ENCODE measurements at places on chromosomes 13 and 19.
A peak's percentile ranks its signal among the peaks of the same experiment; 100 is the strongest.

DNA sequence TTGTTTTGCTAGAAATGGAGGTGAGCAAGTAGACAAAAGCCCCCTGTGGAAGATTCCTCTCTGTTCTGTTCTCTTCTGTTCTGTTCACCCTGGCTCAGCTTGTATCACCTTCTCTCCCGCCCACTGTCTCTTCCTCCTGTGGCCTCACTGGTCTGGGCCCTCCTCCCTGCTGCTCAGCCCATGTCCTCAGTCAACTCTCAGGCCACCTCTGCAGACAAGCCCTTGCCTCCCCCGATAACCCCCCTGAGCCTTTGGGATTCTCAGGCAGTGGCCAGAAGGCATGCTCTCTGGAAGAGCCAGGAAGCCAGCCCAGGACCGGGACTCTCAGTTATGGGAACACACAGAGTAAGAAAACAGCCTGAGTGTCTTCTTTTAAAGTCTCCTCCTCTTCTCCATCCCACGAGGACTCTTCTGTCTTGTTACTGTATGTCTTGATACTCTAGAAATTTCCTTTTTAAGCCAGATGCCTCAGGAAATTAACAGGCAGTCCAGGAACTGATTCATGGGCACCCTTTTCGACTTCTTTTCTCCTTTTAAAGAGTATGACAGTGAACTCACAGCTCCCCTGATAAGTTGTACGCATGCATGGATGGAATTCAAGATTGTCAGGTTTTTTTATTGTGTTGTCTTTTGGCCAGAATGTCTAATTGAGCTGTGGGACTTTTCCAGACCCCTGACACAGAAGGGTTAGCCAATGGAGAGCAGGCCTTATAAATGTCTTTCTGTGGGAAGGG is 33.7 kb downstream of the SHISA2 start:
- DNase-seq, result peak; percentile 65

DNA sequence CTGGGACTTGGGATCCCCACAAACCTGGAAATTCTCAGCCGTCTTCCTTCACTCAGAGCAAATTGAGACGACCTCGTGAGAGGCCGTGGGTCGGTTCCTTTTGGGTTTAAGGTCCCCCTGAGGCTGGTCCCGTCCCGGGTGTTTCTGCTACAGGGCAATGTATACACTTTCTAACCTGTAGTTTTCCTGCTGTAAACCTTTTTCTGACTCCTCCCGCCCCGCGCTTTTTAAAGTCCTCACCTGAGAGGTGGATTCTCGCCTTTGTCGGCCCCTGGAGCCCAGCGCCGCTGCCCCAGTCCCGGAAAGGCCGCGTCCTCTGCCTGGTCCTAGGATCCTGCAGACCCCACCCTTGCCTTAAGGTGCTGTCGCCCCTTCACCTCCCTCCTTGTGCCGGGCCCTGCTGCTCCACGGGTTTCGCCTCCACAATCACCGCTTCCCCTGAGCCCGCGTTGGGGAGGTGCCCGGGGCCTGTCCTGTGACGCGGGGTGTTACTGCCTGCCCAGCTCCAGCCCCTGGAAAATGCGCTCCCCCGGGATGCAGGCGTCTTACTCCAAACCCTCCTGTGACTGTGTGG is 391 bp downstream of the ZNF761 start:
- DNase-seq, result no peak

DNA sequence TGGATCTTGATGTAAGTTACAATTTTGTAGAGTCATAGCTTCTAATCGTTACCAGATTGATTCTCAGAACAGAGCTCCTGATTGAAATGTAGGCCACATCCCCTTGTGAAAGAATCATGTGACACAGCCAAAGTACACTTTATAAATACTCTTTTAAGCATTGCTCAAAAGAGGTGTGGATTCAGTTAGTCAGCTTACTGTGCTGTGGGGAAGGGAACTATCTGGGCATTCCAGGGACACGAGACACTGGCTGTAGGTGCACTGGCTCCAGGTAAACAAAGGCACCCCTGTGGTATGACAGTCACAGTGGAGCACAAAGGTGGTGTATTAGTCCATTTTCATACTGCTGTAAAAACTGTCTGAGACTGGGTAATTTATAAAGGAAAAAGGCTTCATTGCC is 222.8 kb downstream of the LIG4 start:
- no peak for DNase-seq

DNA sequence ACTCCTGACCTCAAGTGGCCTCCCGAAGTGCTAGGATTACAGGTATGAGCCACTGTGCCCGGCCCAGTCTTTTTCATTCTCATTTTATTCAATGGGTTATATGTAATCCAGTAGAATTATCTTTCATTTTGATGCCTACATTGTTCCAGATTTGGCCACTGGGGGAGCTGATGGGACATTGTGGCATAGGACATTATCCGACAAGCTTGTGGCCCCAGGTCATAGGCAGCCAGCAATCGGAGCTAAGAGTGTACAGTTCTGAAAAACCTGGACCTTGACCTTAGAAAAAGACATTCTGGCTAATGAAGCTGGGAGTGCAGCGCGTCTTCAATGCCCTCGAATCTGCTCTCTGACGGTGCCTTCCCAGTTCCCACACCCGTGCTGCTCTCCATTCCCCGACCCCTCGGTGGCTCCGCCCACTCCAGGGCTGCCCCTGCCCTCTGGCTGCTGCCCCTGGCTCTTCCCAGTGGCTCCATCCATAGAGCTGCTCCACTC is 108.7 kb downstream of the TEX29 start:
- peak; percentile 76 for DNase-seq

GRCh38 chr19:3366753-3367627 is 607 bp downstream of the NFIC start:
- no peak for DNase-seq

DNA sequence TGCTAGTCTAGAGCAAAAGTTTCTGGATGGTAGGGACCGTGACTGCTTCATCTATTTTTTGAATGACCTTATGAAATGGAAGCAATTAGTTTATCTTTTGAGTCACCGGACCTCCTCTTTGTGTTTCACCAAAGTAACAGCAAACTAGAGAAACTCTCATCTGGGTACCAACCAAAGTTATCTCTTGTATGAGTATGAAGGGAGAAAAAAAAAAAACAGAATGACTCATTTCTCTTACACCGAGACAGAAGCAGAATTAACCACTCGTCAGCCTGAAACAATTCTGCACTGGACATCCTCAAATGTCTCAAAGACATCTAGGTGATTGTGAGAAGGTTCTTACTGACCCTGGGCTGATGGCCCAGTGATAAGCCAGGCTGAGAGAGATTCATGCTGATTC is 18.3 kb downstream of the ZNF100 start:
- DNase-seq, result no peak

- DNase-seq, result peak; percentile 91
Measured at GRCh38 chr19:10388957-10389356, 8.6 kb upstream of the TYK2 start.

DNA sequence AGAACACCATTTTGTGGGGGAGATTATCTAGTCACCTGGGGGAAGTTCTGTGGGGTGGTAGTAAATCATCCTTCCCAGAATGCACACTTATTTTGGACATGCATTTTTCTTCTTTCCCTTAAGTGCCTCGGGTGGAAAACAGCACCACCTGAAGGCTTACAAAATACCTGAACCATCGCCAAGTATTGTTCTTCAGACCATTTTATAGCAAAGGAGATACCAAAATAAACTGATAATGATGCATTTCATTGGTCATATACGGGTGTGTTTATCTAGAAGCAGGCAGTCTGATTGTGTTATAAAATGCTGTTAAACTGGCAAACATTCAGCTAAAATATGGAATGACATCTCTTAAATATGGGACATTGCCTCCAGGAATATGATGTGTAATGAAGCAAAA is 1034.7 kb downstream of the SLITRK1 start:
- DNase-seq, result peak; percentile 16

DNA sequence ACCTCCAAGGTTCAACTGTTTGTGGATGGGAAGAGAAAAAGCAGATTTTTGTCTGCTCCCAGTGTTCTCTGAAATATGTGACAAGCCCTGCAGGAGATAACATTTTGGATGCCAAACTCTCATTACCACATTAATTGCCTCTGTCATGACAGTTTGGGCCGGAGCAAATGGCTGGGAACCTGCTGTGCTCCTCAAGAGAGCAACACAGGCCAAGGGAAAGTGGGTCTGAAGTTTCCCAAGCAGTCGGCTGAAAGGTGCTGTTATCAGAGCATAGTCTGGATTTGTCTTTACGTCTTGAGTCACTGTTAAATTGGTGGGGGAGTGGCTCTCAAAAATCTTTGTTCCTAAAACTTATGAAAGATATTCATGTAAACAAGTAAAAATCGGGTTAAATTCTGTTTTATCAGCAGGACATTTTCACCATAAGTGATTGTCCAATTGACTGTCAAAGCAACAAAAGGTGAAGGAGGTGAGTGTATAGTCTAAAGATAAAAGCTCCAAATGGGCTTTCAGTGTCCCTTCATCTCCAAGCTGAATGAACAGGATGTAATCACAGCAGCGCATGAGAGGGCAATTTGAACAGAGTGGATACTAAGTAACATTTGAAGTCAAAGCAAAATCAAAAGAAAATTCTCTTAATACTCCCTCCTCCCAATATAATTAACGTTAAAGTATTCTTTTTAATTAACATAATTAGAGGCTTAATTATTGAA is 844.8 kb downstream of the PCDH17 start:
- DNase-seq, result no peak

- DNase-seq, result peak; percentile 38
Measured at GRCh38 chr19:4376991-4377781, 23.2 kb downstream of the SH3GL1 start.

DNA sequence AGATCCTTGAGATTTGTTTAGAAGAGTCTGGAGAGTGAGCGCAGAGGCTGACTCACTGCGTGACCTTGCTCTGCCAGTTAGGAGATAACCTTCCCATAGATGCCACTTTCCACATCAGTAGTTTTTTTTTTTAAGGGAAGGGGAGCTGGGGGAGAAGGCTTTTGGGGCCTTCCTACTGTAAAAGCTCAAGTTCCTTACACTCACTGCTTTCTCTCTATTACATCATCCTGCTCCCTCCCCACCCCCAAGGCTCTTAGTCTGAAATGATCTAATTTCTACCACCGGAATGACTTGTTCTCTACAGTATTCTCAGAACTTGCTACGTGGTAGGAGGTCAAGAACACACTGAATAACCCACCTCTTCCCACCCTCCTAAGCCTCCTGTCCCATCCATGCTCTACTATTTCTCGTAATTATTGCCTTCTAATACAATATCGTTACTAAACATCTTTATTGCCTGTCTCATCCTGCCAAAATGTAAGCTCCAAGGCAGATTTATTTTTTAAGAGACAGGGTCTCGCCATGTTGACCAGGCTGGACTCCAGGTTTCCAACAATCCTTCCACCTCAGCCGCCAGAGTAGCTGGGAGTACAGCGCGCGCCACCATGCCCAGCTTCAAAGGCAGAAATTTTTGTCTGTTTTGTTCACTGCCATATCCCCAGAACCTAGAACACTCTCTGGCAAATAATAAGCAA is 1.2 kb downstream of the LONP1 start:
- DNase-seq, result no peak

DNA sequence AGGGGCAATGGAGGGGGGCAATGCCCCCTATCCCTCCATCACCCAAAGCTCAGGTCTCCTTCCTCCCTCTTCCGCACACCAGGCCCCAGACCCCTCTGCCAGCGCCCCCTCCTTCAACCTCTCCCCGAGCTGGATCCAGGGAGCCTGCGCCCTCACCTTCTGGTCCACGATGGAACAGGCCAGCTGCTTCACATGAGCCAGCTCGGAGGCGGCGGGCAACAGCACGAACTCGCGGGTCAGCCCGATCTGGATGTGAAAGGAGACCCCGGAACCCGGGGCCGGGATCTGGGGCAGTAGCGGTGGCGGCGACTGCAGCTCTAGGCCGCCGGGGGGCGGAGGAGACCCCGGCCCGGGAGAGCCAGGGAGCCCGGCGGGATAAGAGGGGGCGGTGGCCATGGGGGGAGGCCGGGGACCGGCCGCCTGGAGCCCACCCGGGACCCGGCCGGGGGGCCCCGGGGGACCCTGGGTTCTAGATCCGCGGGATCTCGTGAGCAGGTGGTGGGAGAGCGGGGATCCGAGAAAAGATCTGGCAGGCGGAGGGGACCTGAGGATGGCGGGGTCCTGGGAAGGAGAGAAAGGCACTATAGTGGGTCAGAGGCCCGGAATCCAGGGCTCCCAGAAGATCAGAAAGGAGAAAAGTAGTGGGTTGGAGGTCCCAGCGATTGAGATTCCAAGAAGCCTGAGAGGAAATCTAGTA is 791 bp downstream of the PRKD2 start:
- DNase-seq, result peak; percentile 57

- no peak for DNase-seq
Measured at GRCh38 chr19:29002336-29002735, 210.6 kb downstream of the UQCRFS1 start.

Measured in kidney (tissue), 22 donors.